ENCODE measurements at places on chromosomes 1 and 21. TPM values are rescaled to one million over a fixed set of nuclear protein-coding genes. Genes with fewer than 3 reads are reported as not detected.

DNA sequence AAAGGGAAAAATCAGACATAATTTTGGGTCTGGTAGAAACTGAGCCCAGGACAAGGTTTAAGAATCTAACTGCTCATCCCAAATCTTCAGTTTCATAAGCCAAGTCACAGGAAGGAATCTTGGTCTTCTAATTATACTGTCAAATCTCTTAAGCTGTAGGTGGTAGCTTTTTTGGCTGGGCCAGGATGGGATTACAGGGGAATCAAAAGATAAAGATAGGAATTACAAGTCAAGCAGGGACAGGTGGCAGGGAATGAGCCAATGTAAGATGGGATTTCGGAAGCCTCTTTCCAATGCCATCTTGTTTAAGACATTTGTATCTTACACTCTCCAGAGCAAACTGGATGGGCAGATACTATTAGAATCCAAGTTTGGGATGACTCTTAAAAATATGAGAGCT is 383.5 kb downstream of the KCNH1 start:
- DNase-seq, result no peak

- DNase-seq, result peak; percentile 48
These were observed 165.1 kb downstream of the DAB1 start for GRCh38 chr1:57258557-57259325.

DNA sequence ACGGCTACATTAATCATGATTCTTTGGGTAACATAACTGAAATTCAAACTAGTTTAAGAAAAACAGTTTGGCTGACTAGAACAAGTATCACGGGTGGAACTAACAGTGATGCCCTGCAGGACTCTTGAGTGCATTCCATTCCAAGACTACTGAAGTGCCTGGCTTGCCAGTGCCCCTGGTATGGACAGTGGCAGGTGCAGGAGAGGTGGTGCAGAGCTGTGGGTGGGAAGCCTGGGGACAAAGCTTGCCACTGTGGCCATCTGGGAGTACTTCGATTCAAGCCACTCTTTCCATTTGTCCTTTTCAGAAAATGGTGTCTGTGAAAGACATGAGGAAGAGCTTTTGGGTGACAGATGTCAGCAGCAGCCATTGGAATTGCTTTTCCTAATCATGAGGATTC is 166.5 kb downstream of the RRAGC start:
- DNase-seq, result no peak

- DNase-seq, result no peak
These were observed 5.6 kb upstream of the AHCYL1 start for GRCh38 chr1:109978761-109979488.

GRCh38 chr1:54542120-54542961 is 5.7 kb upstream of the ACOT11 start:
- peak; percentile 64 for DNase-seq

DNA sequence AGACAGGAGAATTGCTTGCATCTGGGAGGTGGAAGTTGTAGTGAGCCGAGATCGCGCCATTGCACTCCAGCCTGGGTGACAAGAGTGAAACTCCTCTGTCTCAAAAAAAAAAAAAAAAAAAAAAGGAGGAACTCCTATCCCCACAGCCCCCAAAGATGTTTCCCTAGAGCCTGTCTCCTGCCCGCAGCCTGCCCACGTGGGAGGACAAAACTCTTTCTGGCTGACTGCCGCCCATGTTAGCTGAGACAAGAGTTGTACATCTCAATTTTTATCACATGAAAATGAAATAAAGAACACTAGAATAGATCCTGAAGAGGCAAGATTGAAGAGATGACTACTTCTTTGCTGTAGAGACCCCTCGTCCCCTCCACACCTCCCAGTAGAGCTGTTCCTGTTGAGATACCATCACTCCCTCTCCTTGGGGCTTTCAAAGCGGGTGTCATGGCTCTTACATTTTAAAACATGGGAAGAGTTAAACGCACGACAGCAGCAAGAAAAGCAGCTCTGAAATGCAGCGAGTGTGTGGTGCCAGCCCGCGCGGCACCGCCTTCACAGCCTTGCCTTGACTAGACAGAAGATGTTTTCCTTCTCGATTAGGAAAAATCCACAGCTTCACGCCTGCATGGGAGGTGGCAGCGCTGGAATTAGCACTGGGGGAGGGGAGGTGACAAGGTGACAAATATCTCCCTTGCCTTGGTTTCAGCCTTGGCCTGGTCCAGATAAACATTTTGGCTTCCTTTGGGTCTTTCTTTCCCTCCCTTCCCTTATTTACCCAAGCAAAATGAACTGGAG is 253.4 kb upstream of the CSF3R start:
- no peak for DNase-seq

The ANGPTL1 gene
- polyA plus RNA-seq, result 4.2 TPM

The MEX3A gene
- 50.1 TPM for polyA plus RNA-seq

The C8B gene
- not detected for polyA plus RNA-seq

DNA sequence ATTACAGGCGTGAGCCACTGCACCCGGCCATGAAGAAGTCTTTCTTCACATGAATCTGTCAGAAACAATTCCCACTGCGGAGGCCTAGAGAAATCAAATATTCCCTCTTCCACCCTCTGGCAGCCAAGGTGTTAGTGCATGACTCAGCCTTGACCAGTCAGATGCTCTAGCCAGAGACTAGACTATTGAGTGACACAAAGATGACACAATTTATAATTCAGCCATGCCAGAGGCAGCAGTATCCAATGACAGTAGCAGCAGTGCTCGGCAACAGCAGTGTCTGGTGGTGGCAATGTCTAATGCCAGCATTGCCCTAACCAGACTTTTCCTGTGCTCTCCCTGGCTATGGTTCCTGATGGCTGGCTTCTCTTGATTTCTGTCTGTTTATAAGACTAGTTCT is 8.7 kb downstream of the CTXND2 start:
- no peak for DNase-seq

The SLC35F3 gene
- 0.49 TPM for polyA plus RNA-seq

The MSH4 gene
- polyA plus RNA-seq, result 0.70 TPM

- DNase-seq, result no peak
These were observed 95.0 kb downstream of the CACHD1 start for GRCh38 chr1:64564891-64565290.

The CLDN17 gene
- polyA plus RNA-seq, result not detected

DNA sequence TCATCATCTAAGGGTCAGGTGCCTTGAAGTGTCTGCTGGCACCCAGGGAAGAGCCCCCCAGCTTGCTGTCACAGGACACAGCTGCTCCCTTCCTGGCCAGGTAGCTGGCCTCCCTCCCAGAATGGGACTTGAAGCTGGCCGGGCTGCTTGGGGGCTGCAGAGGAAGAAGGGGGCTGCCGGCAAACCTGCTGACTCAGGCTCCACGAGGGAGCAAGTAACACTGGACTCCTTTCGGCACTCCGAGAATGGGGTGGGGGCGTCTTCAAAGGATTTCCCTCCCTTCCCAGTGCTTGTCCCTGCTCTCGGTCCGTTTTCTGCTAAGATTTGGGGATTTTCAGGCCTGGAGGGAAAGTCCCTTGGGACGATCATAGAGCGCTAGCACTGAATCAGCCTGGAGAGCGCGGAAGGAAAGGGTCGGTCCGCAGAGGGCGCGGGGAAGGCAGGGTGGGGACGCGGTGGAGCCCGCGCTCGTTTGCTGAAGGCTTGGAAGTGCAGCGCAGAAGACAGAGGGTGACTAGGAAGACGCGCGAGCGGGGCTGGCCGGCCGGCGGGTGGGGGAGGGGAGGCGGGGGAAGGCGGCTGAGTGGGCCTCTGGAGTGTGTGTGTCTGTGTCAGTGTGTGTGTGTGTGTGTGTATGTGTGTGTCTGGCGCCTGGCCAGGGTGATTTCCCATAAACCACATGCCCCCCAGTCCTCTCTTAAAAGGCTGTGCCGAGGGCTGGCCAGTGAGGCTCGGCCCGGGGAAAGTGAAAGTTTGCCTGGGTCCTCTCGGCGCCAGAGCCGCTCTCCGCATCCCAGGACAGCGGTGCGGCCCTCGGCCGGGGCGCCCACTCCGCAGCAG is at the start of gene CSF1:
Gene CSF1 (plus strand): TSS at position 727 of the 840 bp plus-strand sequence. CDS start 175 bp downstream, outside the sequence.
- peak; percentile 86 for DNase-seq

Measured in renal pelvis (tissue), 12 donors.